ENCODE measurements at places on chromosomes 5 and 9. TPM values are rescaled to one million over a fixed set of nuclear protein-coding genes. Genes with fewer than 3 reads are reported as not detected.

The LCN12 gene
- 16.2 TPM for total RNA-seq

The OSTF1 gene
- 9.8 TPM for total RNA-seq

The ZNF618 gene
- total RNA-seq: 75.3 TPM

The SYK gene
- 9.6 TPM for total RNA-seq

The GABRB2 gene
- total RNA-seq: 3.5 TPM

The CCL27 gene
- 0.67 TPM for total RNA-seq

The SLC28A3 gene
- total RNA-seq: 0.55 TPM

The FUT7 gene
- total RNA-seq: not detected

DNA sequence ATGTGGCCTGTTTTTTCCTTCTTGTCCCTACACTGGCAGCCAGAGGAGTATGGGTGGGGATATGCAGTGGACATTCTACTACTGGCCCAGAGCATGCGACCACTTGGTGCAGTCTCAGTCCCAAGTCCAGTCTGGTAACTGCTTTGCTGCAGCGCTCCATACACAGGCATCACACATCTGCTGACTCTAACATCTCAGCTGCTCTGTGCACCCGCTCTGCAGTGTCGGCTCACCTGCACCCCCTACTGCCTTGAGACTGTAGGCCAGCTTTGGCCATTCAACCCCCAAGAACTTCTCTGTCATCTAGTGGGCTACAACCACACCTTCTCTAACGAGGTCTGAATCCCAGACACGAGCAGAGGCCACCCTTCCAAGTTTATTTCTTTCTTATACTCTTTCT, 46.4 kb upstream of the SLCO6A1 start:
- H3K4me3 ChIP-seq: no peak overlapping the region
- peak; percentile 26 for DNase-seq
- H3K27ac ChIP-seq: no peak overlapping the region
- H3K36me3 ChIP-seq: peaks cover 1% of the 10 kb centered on the region
- no peaks in the 10 kb centered on the region for H3K27me3 ChIP-seq

GRCh38 chr5:58403822-58404433, 56.0 kb downstream of the PLK2 start:
- H3K4me1 ChIP-seq: peaks cover 6% of the 10 kb centered on the region
- no peak overlapping the region for H3K4me3 ChIP-seq
- no peaks in the 10 kb centered on the region for H3K27me3 ChIP-seq
- H3K27ac ChIP-seq: no peak overlapping the region
- H3K36me3 ChIP-seq: no peaks in the 10 kb centered on the region
- no peak for DNase-seq

GRCh38 chr9:113492343-113493202, 29.0 kb downstream of the RGS3 start:
- DNase-seq: no peak
- H3K4me1 ChIP-seq: peaks cover 4% of the 10 kb centered on the region
- no peak overlapping the region for H3K4me3 ChIP-seq
- H3K36me3 ChIP-seq: peaks cover 5% of the 10 kb centered on the region
- H3K27me3 ChIP-seq: no peaks in the 10 kb centered on the region

DNA sequence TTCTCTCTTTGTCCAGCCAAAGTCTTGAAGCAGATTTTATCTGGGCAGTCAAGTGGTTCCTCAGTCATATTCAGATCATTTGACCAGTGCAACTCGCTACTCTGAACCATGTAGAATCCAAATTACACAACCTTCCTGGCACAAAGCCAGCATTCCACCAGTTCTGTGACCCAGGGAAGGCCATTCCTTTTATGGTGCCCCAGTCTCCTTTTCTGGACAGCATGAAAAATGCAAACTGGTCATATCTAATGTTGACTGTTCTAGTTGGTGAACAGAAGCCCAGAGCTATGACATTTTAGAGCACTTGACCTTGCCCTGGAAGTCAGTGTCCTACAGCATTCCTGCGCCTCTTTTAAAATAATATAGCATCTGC, 364.6 kb downstream of the BRINP1 start:
- no peaks in the 10 kb centered on the region for H3K36me3 ChIP-seq
- H3K4me1 ChIP-seq: peaks cover 7% of the 10 kb centered on the region
- DNase-seq: no peak
- H3K27me3 ChIP-seq: peaks cover 3% of the 10 kb centered on the region

DNA sequence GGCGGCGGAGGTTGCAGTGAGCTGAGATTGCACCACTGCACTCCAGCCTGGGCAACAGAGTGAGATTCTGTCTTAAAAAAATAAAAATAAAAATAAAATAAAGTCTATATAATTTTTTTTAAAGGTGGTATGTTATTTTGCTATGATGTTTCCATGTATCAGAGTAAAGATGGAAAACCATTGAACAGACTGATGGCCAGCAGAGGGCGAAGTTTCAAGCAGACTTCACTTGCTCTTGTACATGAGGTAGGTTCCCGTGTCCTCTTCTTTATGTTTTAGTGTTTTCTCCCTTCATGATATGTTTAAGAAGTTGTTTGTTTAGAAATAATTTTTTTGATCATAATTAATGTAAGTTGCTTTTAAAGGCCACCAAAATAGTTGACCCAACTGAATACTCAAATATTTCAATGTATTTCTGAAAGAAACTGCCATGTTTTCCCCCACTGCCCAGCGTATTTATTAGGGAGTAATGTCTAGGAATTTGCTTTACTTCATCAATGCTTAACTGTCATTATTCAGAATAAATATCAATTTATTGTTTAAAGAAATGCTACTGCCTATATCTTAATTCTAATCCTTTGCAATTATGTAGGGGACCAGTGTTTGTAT, 146.4 kb downstream of the HACD4 start:
- H3K27ac ChIP-seq: no peak overlapping the region
- peak; percentile 17 for DNase-seq
- no peaks in the 10 kb centered on the region for H3K27me3 ChIP-seq
- peaks cover 22% of the 10 kb centered on the region for H3K36me3 ChIP-seq
- H3K4me3 ChIP-seq: no peak overlapping the region

DNA sequence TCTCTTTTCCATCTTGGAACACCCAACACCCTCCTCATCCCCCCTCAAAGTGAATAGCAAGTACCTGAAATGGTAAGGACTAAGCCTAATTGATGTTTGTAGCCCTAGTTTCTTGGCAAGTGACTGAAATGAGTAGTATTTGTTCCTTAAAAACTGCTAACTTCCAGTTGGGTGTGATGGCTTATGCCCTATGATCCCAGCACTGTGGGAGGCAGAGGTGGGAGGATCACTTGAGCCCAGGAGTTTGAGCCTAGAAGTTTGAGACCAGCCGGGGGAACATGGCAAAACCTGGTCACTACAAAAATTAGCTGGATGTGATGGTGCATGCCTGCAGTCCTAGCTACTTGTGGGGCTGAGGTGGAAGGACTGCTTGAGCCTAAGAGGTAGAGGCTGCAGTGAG, 44.1 kb downstream of the ZFR start:
- peaks cover 38% of the 10 kb centered on the region for H3K36me3 ChIP-seq
- H3K4me3 ChIP-seq: no peak overlapping the region
- no peaks in the 10 kb centered on the region for H3K4me1 ChIP-seq
- H3K27ac ChIP-seq: peak overlapping the region; percentile 52

GRCh38 chr5:122723606-122724352, 51.1 kb upstream of the SNX2 start:
- H3K4me1 ChIP-seq: no peaks in the 10 kb centered on the region
- DNase-seq: no peak
- no peaks in the 10 kb centered on the region for H3K27me3 ChIP-seq
- no peak overlapping the region for H3K27ac ChIP-seq
- H3K4me3 ChIP-seq: no peak overlapping the region
- H3K36me3 ChIP-seq: no peaks in the 10 kb centered on the region

DNA sequence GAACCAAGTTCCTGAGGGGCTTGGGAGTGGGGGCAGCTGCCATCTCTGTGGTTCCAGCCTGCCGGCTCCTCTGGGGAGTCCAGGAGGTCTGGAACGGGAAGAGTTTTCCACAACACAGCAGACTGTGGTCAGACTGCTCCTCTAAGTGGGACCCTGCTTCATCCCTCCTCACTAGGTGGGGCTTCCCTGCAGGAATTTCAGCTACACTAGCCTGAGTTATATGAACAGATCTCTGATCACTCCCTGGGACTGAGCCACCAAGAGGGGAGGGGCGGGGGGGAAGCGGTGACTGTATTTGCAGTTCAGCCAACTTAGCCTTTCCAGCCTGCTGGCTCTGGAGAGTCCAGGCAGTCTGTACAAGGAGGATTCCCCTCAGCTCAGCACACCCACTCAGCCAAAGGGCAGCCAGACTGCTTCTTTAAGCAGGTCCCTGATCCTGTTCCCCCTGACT, 19.4 kb downstream of the DTWD2 start:
- no peaks in the 10 kb centered on the region for H3K27me3 ChIP-seq
- H3K4me1 ChIP-seq: peaks cover 1% of the 10 kb centered on the region
- H3K27ac ChIP-seq: no peak overlapping the region
- no peak overlapping the region for H3K4me3 ChIP-seq

GRCh38 chr9:92600462-92601261, 64.9 kb upstream of the ECM2 start:
- H3K4me1 ChIP-seq: no peaks in the 10 kb centered on the region
- peak overlapping the region; percentile 36 for H3K27ac ChIP-seq
- H3K36me3 ChIP-seq: peaks cover 3% of the 10 kb centered on the region
- no peaks in the 10 kb centered on the region for H3K27me3 ChIP-seq
- no peak overlapping the region for H3K4me3 ChIP-seq

DNA sequence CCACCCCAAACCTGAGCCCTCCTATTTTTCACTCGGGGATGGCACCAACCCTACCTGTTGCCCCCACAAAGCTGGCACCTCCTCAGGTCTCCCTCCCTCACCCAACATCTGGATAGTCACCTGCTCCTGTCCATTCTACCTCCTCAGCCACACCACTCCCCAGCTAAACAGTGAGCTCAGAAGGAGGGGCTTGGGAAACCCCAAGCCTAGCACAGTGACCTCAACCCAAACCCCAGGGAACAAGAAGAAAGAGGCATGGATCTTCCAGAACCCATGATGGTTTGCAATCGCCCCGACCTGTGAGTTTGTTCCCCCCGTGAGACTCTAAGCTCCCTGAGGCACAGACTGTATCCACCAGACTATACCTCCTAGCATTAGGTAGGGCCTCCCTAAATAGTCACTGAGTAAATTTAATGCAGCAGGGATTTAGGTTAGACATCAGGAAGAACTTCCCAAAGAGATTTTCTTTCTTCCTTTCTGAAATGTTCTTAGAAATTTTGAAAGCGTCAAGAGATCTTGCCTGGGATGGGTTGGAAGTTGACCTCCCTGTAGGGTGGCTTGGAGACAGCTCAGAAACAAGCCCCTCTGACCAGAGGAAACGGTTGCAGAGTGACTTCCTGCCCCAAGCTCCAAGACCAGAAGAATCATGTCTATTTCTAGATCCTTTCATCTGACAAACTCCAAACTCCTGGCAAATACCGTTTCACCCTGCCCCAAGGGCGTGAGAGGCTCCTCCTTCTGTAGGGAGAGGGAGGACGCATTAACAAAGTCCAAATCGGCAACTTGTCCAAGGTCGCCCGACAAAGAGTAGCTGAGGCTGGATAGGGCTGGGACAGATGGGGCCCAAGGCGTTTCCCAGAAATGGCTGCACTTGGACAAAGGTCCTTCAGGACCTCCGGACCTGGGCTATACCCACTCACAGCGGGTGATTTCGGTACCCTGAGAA, 4.1 kb downstream of the FIBCD1 start:
- H3K36me3 ChIP-seq: no peaks in the 10 kb centered on the region
- no peak overlapping the region for H3K4me3 ChIP-seq
- peaks cover 2% of the 10 kb centered on the region for H3K4me1 ChIP-seq

DNA sequence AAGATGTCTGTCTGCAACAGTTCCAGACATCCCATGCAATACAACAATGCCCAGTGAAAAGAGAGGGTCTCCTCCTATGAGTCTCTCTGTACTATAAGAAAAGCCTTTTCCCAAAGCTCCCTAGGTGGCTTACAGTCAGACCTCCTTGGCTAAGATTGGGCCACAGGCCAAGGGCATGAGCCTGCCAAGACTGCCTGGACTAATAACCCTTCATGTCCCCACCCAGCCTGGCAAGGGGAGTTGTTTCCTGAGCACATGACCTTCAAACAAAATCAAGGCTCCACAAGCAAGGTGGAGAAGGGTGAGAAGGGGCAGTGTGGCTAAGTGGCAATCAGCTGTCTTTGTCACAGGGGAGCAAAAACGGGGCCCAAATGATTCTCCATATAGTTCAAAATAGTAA, 75.6 kb upstream of the ZSWIM6 start:
- H3K27ac ChIP-seq: no peak overlapping the region
- H3K4me1 ChIP-seq: peaks cover 25% of the 10 kb centered on the region
- H3K36me3 ChIP-seq: no peaks in the 10 kb centered on the region
- DNase-seq: no peak
- peaks cover 2% of the 10 kb centered on the region for H3K27me3 ChIP-seq

- no peak overlapping the region for H3K4me3 ChIP-seq
- peaks cover 30% of the 10 kb centered on the region for H3K27me3 ChIP-seq
- no peak overlapping the region for H3K27ac ChIP-seq
- no peaks in the 10 kb centered on the region for H3K36me3 ChIP-seq
These were observed 3.4 kb upstream of the ESM1 start for GRCh38 chr5:54988817-54989216.

- no peak overlapping the region for H3K4me3 ChIP-seq
- H3K27me3 ChIP-seq: peaks cover 4% of the 10 kb centered on the region
- H3K27ac ChIP-seq: no peak overlapping the region
- H3K36me3 ChIP-seq: no peaks in the 10 kb centered on the region
- no peak for DNase-seq
These were observed 136.4 kb downstream of the PIP5K1B start for GRCh38 chr9:68841276-68842052.

GRCh38 chr9:36401164-36401740, 1.2 kb upstream of the RNF38 start:
- no peaks in the 10 kb centered on the region for H3K27me3 ChIP-seq
- peak overlapping the region; percentile 90 for H3K4me3 ChIP-seq

- H3K27me3 ChIP-seq: no peaks in the 10 kb centered on the region
- DNase-seq: no peak
- H3K27ac ChIP-seq: no peak overlapping the region
- peaks cover 4% of the 10 kb centered on the region for H3K4me1 ChIP-seq
These were observed 936.1 kb upstream of the WWC1 start for GRCh38 chr5:167355346-167355745.
